ENCODE measurements at places on chromosomes 13 and 19.

DNA sequence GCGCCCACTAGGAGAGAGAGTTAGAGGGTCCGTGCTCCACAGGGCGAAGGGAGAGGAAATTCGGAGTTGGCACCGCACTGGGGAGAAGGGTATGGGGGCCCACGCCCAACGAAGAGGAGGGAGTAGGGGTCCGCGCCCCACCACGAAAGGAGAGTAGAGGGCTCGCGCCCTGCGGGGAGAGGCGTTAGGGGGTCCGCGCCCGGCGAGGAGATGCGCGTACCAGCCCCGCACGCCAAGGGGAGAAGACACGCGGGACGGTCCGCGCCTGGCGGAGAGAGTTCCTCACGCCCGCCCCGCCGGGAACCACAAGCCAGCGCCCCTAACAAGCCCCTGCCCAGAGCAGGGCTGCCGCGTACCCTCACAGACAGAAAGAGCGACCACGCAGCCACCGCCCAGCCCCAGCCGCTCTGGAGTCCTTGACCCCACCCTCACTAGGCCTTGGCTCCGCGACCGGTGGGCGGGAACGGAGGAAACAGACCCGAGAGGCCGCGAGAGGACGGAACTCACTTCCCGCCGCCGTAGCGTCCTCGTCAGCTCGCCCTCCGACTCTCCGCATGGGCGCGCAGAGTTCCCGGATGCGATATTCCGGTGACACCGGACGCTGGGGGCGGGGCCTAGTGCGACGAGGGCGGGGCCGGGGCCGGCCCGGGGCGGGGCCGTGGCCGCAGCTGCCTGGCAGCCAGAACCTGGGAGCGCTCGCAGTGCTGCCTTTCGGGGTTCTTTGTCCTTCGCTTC lies 20.0 kb upstream of the ZSCAN18 start:
- DNase-seq, result no peak

DNA sequence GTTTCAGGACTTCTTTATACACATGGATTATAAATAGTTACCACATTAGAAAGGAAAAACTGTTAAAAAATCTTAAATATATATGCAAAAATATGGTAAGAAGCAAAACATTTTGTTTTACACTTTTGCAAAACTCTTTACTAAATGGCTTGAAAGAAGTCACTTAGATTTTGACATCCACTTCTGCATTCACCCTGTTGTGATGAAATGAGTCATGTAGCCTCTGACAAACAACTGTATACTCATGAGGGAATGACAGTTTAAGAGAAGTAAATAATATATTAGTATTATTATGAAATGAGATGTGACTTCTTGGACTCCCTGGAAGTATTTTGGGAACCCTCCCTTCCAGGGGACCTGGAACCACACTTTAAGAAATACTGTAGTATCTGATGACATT lies 275.6 kb downstream of the DACH1 start:
- DNase-seq, result no peak

GRCh38 chr19:28118235-28118634 lies 1094.7 kb downstream of the UQCRFS1 start:
- no peak for DNase-seq

DNA sequence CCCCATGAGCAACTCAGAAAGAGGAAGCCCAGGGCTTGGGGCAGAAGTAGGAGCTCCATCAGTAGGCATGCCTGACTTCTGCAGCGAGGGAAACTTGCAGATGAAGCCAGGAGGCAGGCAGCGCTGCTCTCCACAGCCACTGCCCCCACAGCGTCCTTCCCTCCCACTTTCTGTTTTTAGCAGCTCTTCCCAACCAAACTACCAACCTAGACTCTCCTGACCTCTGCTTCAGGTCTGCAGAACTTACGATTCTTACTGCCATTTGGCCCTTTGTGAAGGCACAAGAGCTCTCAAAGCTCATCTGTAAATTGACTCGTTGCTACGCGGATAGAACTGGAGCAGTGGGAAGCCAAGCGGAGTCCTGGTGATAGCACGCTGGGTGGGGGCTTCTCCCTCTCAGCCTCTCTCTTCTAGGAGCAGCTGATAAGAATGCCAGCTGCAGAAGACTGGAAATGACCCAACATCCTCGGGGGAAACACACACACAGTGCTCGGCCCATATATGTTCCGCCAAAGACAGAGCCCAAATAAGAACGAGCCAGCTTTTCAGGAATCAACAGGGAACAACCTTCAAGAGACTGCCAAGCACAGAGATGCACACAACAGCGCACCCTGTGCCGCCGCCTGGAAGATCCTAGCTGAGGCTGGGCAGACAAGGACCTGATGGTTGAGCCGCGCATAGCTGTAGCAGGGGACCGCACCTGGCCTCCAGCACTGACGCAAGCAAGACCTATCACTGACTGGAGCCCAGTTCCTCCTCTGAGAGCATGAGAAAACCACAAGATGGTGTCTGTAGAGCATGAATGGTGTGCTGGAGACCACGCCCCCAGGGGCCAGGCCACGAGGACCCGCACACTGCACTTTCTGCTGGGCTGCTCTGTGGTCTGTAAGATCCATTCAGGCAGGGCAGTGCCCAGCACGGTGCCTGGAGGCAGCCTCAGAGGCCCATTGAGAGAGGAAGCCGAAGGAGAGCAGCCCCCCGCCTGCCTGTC lies 15.9 kb upstream of the SLC35E1 start:
- peak; percentile 64 for DNase-seq

GRCh38 chr13:106568299-106569003 lies 514 bp upstream of the ARGLU1 start:
- no peak for DNase-seq

GRCh38 chr13:35698911-35699576 lies 222.6 kb upstream of the MAB21L1 start:
- DNase-seq, result no peak

Measured in GM12891 (cell line).